Activated CD8-positive, alpha-beta memory T cell treated with anti-CD3 and anti-CD28 coated beads for 4 hours (primary cell): ENCODE measurements at places on chromosomes 3 and 15.

- DNase-seq, result no peak
These were observed 21.0 kb upstream of the PLXNA1 start for GRCh38 chr3:126961791-126962461.

DNA sequence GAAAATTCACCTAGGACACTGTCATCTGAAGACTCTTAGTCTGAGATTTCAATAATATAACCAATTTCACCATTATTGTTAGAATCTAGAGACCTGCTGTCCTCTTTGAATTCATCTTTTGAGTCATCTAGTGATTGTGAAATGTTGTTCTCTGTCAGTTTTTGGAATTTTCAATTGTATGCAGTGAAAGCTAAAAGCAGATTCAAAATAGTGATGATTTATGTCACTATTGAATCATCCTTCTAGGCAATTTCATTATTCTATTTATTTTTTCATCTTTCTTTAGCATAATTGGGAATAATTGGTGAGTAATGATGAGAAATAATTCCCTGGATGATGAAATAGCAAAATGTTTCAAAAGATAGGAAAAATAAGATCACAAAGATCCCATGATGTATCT lies 101.7 kb upstream of the EIF1B start:
- DNase-seq, result no peak

- no peak for DNase-seq
These were observed 1.1 kb downstream of the SSR3 start for GRCh38 chr3:156553705-156554356.

- no peak for DNase-seq
These were observed 131.1 kb upstream of the PHLDB2 start for GRCh38 chr3:111727843-111728565.

- no peak for DNase-seq
These were observed 24.0 kb upstream of the BSN start for GRCh38 chr3:49530231-49530630.

DNA sequence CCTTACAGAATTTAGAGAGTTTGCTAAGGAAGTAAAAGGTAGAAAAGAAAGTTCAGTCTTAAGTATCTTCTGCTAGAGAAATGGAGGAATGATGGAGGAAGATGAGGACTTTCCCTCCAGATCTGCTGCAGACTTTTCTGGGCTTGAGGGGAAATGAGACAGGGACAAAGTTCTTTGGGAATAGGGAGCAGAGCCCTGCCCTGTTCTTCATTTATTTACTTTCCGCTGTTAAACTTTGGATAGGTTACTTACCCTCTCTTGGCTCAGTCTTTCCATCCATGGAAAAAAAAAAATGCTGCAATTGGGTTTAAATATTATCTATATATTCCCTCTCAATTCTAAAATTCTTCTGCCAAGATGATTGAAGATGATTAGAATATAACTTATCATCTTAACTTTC lies 202.9 kb downstream of the TBL1XR1 start:
- no peak for DNase-seq

GRCh38 chr3:149390772-149391212 lies 13.3 kb upstream of the TM4SF1 start:
- DNase-seq, result no peak

DNA sequence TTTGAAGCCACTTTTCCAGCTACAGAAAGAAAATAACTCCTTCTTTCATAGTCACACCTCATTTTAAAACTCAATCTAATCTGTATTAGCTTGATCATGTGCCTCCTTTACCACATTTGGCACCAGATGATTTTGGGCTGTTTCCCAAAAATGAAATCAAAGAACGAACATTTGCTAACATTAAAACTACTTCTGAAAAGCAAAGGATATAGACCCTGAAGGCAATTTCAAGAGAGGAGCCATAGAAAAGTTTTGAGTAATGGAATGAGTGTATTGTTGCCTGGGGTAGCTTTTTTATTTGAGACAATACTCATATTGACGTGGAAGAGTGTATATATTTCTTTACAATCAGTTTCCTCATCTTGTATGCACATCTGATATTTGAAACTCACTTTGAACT lies 152.8 kb upstream of the TBL1XR1 start:
- no peak for DNase-seq

GRCh38 chr3:126999383-126999782 lies 16.5 kb downstream of the PLXNA1 start:
- no peak for DNase-seq

DNA sequence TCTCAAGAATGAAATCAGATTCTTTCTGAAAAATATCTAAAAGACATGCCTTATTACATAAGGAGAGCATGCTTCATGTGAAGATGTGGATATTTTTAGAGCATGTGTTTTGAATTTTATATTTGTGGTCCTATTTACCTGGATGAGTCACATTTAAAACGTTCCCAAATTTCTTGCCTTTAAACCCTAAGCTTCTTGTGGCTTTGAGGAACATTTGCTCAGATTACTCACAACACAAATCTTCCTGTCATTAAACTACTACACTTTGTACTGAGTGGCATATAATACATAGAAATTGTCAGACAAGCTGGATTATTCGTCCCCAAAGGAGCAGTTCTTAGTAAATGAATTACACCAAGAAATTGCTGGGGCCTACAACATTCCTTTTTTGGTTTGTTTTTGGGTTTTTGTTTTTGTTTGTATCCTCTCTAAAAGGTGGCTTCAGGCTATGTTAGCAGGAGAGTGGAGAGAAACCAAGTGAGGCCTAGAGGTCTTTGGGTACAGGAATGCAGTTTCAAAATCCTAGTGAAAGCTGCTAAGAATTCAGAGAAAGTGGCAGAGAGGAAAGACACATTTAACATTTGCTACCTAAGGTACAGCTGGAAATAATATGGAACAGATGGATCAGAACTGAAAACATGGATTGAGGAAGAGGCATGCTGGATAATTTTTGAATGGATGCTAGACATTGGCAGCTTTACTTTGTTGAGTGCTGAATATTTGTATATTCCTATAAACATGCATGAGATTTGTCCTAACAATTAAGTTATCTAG lies 128.1 kb downstream of the RPL22L1 start:
- DNase-seq, result no peak

DNA sequence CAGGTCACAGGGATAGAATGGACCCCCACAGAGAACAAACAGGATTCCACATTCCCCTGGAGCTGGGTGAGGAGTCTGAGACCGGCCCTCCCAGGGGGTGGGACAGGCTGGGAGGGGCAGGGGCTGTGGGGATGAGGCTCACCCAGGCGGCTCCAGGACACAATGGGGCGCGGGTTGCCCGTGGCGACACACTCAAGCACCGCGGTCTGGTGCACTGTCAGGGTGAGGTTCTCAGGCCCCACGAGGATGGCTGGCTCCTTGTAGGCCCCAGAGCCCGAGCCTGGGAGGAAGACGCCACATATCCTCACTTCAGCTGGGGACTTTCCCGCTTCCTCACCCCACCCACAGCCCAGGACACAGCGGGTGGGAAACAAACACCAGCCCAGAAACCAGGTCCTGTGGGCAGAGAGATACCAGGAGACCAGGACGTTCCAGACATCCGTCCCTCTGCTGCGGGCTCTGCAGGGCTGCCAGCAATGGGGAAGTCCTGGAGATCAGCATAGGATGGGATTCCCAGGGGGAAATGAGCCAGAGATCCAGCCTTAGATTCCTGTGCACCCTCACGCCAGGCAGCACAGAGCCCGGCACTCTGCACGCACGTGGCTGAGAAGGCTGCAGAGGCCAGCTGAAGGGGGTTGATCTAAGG lies 30.2 kb downstream of the RNU5B-1 start:
- DNase-seq, result no peak

DNA sequence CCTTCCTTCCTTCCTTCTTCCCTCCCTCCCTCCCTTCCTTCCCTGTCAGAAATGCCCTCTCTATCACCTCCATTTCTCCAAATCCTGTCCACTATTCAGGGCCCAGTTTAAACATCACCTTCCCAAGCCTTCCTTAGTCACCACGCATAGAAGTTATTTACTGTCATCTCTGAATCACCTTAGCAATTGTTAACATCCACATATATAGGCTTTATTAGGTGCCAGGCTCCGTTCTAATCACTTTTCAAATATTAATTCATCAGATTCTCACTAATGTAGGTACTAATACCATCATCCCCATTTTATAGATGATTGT lies 1.1 kb upstream of the MAGEF1 start:
- DNase-seq, result no peak

- DNase-seq, result no peak
These were observed 25.8 kb downstream of the GREM1 start for GRCh38 chr15:32743411-32744140.

DNA sequence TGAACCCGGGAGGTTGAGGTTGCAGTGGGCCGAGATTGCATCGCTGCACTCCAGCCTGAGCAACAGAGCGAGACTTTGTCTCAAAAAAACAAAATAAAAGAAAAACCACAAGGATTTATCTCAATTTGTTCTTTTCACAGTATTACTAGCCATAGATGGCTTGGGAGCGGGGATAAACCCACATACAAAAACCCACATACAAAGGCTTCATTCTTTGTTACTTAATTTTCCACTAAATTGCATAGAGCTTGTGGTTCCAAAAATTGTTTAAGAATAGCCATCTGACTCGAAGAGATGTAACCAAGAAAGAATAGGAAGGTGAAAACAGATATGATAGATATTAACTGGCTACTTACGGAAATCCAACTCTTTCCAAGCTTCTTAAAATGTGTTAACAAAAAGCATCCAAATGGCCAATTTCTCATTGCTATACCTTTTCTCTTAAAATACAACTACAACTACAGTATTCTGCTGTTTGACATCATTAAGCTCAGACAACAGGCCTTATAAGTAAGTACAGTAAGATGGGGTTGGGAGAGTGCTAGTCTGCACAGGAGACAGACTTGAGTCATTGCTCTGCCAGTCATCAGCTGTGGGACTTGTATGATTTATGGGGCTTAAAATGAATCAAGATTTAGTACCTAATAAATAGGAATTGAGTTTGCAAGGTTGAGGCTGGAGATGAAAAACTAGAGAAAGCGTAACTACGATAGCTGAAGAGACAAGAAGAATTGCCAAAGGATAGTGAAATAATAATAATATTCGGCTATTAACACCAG lies 96.6 kb upstream of the PLXND1 start:
- no peak for DNase-seq

DNA sequence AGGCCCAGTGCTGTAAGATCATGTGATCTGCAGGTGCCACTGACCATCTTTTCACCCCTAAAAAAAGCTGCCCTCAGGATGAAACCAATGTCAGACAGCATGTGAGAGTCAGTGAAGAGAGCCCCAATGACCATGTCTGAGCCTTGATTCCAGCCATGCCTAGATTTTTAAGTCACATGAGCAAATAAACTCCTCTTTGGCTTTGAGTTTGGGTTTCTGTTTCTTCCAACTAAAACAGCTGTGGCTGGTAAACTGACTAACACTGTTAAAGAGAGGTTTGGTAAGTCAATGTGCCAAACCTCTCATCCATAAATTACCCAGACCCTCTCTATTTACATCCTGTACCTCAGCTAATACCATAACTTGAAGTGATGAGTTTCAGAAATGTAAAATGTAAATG lies 8.3 kb downstream of the MYO5A start:
- no peak for DNase-seq

DNA sequence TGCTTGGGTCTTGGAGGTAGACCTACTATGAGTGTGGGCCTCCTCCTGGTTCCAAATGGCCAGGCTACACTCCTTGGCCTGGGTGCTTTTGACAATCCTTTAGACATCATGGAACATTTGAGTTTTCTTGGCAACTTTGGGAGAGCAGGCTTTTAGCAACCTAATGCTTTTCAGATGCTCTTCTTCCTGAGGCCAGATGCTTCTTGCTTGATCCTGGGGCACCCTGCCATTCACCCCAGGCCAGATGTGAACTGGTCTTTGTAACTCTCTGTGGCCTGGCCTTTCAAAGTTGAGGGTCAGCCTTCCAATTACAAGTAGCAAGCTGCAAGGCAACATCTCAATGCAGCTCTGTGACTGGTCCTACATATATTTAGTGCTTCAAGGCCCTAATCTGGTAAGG lies 40.5 kb downstream of the RTP1 start:
- no peak for DNase-seq

DNA sequence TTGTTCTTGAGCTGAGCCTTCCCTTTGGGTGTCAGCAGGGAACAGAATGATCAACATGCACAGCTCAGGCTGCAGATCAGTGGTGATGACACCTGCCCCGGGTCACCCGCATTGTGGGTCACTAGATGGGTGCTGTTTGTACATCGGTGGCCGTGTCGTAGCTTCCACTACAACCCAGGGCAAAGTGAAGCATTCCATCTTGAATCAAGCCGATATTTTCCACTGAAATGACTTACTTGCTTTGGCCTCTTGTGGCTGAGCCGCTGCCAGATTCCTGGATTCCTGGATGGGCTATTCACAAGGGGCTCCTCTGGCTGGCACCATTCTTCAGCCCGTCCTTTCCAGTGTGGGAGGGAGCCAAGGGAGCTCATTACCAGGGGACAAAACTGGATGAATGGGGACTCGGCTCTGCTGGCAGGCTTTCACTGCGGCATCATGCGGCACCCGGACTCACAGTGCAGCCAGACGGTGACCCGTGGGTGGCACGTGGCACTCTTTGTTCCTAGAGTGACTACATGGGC lies 65.6 kb downstream of the SLCO3A1 start:
- no peak for DNase-seq

GRCh38 chr15:48733615-48734014 lies 77.3 kb downstream of the CEP152 start:
- no peak for DNase-seq

GRCh38 chr3:12004741-12005513 lies 739 bp downstream of the SYN2 start:
- no peak for DNase-seq

DNA sequence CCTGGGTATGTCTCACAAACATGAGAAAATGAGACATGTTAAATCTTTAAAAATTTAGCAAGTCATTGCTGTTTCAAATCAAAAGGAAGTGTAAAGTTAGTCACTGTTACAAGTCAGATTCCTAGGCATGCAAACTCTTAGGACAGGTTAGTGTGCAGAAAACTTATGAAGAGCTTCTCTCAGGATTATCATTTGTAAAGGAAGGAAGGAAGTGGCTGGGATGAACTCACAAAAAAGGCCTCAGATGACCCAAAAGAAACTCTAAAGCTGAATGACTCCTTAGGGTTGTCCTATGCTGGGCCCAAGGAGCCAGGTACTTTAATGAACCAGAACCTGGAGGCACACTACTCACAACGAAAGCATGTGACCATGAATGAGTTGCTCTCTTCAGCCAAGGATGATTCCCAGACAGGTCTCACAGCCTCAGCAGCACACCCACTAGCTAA lies 25.0 kb downstream of the MSL2 start:
- DNase-seq, result no peak

DNA sequence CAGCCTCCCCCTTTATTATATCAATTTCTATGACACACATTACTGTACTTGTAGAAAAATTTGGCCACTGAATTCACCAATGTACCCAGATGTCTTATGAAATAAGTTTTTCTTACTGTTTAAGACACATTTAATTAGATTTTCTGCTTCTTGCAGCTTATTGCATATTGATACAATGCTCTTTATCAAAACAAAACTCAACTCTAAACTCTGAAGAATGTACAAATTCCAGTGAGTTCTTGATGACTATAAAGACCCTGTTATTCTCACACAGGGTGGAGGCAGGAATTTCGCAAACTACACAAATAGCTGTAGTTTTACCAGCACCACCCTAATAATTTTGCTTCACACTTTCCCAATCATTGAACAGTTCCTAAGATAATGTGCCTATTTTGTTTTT lies 22.0 kb downstream of the CMTM6 start:
- DNase-seq, result no peak

GRCh38 chr3:31841515-31841914 lies 139.5 kb downstream of the OSBPL10 start:
- no peak for DNase-seq
